ENCODE measurements at places on chromosomes 3 and 15.
A peak's percentile ranks its signal among the peaks of the same experiment; 100 is the strongest.

DNA sequence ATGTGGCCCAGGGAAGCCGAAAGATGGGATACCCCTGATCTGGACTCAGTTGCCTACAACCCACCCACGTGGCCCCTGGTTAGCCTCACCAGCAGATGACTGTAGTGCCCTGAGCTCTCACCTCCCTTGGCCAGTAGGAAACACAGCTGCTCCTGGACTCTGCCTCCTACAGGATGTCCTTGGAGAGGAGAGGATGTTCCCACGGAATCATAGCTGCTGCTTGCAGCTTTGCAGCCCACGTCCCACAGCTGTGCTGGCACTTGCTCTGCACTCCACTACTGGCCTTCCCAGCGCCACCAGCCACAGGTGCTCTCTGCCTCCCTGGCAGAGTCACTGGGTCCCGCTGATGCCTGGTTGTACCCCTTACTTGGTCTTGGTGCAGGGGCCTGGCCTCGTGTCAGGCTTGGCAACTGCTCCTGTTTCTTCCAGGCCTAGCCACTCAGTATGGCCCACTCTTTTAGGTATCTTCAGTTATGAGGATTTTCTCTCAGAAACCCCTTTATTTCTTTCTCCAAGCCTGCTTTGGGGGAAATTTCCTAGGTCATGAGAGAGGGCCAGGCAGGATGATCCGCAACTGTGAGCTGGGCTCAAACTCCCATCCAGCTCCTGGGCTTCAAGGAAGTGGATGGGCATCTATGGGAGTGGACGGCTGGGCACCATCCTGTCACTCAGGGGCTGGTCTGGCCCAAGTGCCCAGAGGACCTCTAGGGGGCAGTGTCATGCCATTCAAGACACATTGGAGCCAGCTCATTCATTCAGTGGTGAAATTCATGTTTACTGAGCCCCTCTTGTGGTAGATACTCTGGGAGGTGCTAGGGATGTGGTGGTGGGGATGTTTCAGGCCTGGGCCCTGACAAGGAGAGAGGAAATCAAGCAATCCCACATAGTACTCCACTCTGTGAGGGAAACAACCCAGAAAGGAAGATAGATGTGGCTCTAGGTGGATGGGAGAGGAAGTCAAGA, 16.2 kb upstream of the VILL start:
- DNase-seq: peak; percentile 29

DNA sequence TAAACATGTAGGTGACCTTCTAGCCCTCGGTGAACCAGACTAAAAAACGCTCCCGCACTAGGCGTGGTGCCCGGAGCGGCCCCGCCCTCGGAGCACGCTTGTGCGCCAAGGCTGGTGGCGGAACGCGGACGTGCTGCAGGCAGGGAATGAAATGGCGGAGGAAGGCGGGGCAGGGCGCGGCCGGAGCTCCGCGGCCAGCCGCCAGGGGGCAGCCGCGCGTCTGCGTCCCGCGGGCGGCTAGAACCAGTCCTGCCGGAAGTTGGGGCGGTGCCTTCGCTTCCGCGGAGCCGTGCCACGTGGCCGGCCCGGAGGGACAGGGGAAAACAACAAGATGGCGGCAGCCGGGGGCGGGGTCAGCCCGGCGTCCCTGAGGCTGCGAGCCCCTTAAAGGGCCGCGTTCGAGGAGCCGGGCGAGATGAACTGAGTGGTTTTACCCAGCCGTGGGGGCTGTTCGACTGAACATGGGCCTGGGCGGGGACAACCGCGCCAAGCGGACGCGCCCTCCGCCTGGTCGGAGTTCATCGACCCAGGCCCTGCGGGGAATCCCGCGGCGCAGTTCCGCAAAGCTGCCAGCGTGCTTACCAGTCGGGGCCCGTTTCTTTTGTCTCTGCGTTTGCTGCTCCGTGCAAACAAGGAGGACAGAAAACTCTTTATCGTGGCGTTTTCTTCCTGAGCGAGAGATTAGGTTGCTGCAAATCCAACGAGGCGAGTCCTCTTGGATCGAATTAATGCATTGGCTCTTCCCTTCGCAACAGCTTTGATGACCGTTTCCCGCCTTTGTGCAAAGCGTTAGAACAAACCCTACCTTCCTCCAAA, 90.9 kb upstream of the CHD2 start:
- peak; percentile 99 for DNase-seq

GRCh38 chr3:174955513-174956016, 96.4 kb downstream of the NAALADL2 start:
- no peak for DNase-seq

GRCh38 chr3:188507244-188507720, 353.3 kb downstream of the LPP start:
- DNase-seq: no peak

- DNase-seq: no peak
Measured at GRCh38 chr3:82087958-82088357, 326.5 kb upstream of the GBE1 start.

DNA sequence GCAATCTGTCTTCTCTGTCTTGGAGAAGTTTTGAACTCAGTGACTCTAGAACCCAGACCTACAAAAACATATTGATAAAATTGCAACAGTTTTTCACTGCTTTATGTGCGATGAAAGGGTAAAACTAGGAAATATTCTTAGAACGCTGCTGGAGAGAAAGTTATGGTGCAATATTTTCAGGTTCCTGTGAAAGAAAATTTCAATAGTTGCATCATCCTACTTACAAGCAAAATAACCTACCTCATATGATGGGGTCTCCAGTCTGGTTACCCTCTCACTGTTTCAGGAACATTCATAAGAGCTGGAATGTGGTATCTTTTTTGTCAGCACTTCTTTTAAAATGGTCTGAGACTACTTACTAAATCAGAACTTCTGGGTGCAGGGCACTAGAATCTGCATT, 27.1 kb downstream of the GATM start:
- DNase-seq: no peak

DNA sequence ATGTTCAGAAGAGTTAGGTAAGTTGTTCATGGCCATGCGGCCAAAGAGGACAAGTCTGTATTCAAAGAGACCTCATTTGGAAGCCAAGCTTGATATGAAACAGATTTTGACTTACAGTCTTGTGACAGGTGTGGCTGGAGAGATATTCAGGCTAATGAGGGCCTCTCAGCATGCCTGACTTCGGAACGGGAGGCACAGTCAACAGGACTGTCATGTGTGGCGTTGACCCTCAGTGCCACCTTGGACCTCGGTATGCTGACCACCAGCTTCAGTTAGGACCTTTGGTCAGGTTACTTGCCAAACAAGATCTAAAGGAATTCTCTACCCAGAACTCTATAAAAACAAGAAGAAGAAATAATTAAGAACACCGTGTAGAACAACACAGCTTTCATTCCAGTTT, 124.1 kb downstream of the CHST2 start:
- no peak for DNase-seq

DNA sequence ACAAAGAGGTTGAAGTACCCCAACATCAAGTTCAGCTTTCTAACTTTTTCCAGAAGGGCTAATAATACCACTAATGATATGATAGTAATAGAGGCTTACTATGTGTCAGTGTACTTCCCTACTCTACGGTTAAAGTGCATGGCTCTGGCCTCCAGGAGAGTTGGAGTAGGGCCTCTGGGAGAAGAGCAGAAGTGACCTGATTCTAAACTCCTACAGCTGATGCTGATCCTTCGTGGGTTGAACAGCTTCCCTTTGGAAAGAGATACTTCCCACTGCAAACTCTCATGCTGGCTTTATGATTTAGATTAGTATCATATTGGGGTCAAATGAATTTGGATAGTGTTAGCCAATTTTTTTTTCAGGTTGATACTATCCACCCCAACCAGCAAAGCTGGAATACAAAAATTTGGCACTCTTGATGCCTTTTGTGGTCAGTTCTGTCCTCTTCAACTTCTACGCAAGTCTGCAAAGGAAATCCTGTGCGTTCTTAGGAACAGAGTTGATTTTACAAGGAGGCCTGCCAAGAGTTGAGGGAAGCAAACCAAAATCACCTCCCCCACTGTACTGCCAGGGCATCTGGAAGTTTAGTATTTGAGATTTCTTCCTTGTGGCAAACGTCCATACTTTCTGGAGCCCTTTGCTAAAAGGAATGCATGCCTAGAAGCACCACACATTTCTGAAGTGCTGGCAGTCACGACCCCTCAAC, 17.8 kb downstream of the TMEM212 start:
- no peak for DNase-seq

DNA sequence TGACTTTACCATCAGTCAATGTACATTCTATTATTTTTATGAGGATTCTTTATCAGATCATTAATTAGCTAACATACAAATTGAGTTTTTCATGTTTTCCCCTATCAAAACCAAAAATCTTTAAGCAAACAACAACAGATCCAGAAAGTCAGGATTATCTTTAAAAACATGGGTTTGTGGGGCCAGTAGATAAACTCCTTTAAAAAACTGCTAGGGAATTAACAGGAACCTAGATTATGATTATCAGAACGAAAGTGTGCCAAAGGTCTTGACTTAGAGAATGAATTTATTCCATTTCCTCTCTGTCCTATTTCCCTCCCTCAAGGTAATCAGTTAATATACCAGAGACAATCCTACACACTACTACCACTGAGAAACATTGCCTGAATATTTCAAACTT, 13.2 kb upstream of the CCDC13 start:
- no peak for DNase-seq

DNA sequence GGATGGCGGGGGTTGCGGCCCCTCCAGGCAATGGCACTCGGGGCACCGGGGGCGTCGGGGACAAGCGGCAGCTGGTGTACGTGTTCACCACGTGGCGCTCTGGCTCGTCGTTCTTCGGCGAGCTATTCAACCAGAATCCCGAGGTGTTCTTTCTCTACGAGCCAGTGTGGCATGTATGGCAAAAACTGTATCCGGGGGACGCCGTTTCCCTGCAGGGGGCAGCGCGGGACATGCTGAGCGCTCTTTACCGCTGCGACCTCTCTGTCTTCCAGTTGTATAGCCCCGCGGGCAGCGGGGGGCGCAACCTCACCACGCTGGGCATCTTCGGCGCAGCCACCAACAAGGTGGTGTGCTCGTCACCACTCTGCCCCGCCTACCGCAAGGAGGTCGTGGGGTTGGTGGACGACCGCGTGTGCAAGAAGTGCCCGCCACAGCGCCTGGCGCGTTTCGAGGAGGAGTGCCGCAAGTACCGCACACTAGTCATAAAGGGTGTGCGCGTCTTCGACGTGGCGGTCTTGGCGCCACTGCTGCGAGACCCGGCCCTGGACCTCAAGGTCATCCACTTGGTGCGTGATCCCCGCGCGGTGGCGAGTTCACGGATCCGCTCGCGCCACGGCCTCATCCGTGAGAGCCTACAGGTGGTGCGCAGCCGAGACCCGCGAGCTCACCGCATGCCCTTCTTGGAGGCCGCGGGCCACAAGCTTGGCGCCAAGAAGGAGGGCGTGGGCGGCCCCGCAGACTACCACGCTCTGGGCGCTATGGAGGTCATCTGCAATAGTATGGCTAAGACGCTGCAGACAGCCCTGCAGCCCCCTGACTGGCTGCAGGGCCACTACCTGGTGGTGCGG, 1.9 kb downstream of the CHST2 start:
- peak; percentile 68 for DNase-seq

All from stimulated activated CD8-positive, alpha-beta memory T cell treated with anti-CD3 and anti-CD28 coated beads, Interleukin-7, amount 100 ng/mL, for 4 hours (primary cell).